SK-MEL-5 (cell line): ENCODE measurements at places on chromosomes 11 and 22.
A peak's percentile ranks its signal among the peaks of the same experiment; 100 is the strongest.

DNA sequence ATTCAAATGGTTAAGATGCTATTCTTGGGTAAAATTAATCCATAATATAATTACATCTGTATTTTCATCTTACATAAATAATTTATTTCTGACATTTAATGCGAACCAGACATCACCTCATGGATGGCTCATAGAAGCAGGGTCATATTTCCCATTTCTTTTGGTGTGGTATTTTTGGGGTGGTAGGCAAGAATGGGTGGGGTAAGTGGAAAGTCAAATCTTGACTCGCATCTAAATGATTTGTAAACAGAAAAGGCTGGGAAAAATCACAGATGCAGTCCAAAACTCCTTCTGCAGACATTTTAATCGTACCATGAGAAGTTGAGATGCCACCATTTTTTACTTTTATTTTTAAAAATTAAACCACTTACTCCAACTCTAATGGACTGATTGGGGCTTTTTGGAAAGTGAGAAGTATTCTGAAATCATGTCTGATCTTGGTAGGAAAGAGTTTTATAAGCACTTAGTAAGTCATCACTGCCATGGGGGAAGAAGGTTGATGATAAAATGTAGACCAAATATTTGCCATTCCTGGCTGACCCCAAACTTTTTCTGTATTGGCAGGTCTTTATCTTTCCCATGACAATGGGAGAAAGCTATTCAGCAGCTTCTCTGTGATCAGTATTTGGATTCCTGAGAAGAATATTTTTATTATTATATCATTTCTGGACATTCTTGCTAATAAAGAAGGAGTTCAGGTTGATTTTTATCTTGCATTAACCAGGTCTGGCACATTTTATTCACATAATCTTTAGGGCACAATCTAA lies 47.2 kb upstream of the BLID start:
- DNase-seq, result no peak

DNA sequence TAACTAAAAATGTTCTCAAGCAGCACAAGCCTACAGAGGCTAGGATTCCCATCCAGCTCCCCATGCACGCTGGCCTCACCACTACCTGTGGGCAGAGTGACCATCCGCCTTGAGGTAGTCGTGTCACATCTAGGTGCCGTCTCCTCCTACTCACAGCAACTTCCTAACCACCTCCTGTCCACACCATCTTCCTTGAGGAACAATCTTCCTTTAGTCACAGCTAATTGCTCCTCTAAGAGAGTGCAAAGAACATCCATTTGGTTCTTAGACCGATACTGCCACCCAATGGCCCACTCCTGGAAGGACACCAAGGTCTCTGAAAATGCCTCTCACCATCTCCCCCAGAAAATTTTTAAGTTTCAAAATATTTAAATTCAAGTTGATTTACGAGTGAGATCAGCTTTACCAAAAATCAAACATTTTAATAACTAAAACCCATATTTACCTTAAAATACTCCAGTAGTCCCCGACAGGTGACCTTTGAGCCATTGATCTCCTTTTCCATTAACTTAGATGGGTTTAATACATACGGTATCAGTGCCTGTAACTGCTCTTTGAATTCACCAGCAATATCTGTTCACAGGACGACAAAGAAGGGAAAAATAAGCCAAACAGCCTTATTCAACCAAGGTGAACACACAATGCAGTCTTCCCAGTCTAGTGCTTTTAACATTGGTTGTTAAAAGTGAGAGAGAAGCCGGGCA lies 21.7 kb upstream of the PLAAT3 start:
- peak; percentile 68 for DNase-seq

- no peak for DNase-seq
Measured at GRCh38 chr11:116932181-116932580, 94.8 kb upstream of the APOA1 start.

- peak; percentile 79 for DNase-seq
Measured at GRCh38 chr11:12235947-12236743, 125.8 kb downstream of the MICAL2 start.

DNA sequence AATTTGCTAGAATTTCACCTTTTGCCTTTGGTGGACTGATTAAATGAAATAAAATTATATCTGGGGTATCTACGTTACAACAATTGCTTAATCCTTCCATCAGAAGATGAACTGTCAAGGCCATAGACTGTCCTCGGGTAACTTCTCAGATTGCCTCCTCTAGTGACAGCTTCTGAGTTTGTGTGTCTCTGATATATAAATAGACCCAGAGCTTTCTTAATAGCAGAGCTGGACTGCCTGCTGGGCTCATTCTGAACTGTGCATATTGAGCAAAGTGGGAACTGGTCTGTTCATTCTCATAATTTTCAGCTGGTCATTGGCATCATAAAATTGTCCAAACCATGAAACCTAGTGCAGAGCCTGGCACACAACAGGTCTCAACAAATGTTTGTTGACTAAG lies 99.1 kb upstream of the GRAMD1B start:
- peak; percentile 56 for DNase-seq

DNA sequence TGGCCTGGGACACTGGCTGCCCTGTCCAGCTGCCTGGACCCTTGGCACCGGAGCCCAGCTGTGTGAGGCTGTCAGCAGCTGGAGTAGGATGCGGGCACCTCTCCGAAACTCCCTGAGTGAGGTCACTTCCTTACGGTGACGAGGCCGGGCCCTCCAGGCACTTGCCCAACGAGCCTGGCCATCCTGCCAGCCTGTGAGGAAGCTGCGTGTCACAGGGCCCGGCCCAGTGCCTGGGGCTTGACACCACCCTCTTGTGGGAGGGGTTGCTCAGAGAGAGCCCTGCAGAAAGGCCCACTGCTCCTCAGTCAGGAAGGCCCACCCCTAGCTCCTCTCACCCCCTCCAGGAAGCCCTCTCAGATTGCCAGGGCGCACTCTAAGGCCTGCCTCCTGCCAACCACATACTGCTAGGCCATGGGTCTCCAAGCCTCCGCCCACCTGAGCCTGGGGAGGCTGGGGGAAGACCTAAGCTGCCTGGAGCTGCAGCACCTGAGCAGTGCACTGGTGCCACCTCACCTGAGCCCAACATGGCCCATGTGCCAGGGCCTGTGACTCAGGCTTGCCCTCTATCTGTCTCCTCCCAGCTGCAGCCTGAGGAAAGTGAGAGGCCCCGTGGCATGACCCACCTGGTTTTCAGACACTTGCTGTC lies 4.3 kb upstream of the PHLDA2 start:
- DNase-seq, result peak; percentile 69

DNA sequence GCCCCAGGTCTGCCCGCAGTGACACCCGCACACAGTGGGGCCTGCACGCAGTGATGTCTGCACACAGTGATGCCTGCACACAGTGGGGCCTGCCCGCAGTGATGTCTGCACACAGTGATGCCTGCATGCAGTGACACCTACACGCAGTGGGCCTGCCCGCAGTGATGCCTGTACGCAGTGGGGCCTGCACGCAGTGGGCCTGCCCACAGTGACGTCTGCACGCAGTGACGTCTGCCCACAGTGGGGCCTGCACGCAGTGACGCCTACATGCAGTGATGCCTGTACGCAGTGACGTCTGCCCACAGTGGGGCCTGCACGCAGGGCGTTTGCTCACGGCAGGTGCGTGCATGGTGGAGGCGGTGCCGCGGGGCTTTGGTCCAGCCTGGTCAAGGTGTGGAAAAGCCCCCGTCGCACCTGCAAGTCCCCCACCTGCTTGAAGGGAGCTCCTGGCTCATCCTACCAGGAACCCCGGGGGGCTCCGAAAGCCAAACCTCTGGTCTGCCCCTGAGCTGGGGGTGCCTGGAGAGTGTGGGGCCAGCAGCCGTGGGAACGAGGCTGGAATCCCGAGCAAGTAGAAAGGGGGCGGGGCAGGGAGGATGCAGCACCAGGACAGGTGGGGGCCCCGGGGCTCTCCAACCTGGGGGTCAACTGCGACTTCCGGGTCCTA lies 8.9 kb upstream of the SYT8 start:
- DNase-seq, result no peak

- no peak for DNase-seq
Measured at GRCh38 chr11:12674571-12674935, 332 bp downstream of the TEAD1 start.

- peak; percentile 72 for DNase-seq
Measured at GRCh38 chr11:27183672-27184457, 143.2 kb downstream of the BBOX1 start.

DNA sequence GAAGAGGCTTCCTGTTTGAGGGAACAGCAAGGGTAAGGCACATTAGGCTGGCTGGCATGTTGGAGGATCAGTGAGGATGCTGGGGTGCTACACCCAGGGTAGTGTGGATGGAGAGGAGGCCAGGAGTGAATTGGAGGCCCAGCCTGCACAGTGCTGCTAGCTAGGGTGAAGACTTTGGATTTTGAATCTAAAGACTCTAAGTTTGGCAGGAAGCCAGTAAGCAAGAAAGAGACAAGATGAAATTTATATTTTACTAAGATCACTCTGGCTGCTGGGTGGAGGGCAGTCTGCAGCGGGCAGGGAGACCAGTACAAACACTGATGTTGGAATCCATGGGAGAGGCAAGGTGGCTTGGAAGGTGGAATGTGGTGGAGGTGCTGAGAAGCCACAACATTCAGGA lies 43.6 kb downstream of the TSPAN18 start:
- DNase-seq, result no peak

GRCh38 chr11:19938169-19938856 lies 222.0 kb downstream of the DBX1 start:
- DNase-seq, result peak; percentile 75

GRCh38 chr22:48785792-48786678 lies 1041.6 kb downstream of the BRD1 start:
- DNase-seq, result no peak

DNA sequence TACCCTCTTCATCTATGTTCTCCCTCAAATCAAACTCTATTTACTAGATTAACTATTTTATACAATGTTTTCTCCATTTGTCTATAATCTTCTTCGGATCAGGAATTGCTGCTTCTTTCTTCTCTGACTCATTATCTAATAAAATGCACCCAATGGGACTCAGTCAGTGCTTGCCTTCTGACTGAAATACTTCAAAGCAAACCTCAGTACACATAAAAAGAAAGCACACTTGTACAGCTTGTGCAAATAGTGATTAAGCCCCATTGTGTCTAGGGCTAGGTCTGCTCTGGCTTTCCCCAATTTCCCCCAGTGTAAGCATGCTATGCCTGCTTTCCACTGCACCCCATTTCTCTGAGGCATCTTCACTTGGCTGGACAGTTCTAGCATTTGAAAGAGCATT lies 118.6 kb upstream of the C11orf87 start:
- DNase-seq, result no peak

- no peak for DNase-seq
Measured at GRCh38 chr22:45455621-45456020, 42.1 kb downstream of the RIBC2 start.

GRCh38 chr22:37488337-37489135 lies 2.4 kb upstream of the MFNG start:
- DNase-seq, result no peak

GRCh38 chr11:18527512-18527911 lies 770 bp upstream of the TSG101 start:
- peak; percentile 15 for DNase-seq

GRCh38 chr11:35605706-35606105 lies 12.6 kb upstream of the FJX1 start:
- DNase-seq, result no peak

DNA sequence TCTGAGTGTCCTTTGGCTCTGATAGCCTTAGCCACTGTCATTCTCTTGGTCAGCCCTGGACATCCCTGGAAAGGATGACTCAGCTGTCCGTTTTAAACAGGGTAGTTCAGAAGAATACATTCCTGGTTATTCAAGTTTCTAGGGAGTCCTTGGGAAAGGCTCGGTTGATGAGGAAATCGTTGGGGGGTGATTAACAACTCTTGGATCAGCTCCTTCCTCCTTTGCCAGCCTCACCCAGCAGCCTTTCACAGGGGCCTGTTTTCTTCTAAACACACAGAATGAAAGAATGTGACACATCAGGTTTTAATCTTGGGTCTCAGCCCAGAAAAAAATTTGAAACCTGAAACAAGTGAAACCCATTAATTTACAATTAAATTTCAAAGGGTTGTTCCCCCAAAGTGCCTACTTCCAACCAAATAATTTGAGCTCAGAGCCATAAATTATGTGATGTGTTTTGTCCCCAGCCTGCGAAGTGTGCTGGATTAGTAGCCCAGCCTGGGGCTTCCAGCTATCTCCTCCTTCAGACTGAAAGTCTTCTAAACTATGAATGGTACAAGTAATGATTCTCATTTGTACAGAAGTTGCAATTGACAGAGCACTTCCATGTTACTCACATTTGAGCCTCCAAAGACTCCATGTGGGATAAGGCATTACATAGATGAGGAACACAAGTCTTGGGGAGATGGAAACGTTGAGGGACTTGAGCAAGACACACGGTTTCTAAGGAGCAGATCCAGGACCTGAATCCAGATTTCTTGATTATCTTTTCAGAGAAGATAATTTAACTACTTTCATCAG lies 19.3 kb upstream of the MRGPRX2 start:
- no peak for DNase-seq

- no peak for DNase-seq
Measured at GRCh38 chr11:34473603-34474169, 35.0 kb downstream of the CAT start.
